ENCODE measurements at places on chromosomes 1 and 21. TPM values are rescaled to one million over a fixed set of nuclear protein-coding genes. Genes with fewer than 3 reads are reported as not detected.

DNA sequence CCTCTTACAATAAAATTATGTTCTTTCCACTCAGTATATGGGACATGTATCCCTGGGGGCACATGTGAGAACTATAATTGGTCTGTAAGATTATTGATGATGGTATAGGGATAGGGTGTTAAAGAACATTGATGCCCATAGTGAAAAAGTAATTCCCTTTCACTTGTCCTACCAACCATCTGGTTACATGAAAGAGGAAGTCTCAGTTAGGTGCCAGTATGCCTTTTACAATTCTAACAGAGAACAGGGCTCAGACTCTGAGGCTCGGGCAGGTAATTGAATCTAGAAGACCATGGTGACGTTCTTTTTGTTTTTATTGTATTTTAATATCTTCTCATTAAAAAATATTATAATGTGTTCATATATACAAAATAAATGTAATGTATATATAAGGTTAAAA lies 113.6 kb downstream of the FGGY start:
- no peak overlapping the region for H3K4me3 ChIP-seq
- no peaks in the 10 kb centered on the region for H3K36me3 ChIP-seq
- no peak overlapping the region for H3K27ac ChIP-seq
- H3K27me3 ChIP-seq = no peaks in the 10 kb centered on the region
- no peak for DNase-seq

- no peaks in the 10 kb centered on the region for H3K4me1 ChIP-seq
- no peak for DNase-seq
These were observed 52.4 kb upstream of the SSX2IP start for GRCh38 chr1:84742653-84743052.

DNA sequence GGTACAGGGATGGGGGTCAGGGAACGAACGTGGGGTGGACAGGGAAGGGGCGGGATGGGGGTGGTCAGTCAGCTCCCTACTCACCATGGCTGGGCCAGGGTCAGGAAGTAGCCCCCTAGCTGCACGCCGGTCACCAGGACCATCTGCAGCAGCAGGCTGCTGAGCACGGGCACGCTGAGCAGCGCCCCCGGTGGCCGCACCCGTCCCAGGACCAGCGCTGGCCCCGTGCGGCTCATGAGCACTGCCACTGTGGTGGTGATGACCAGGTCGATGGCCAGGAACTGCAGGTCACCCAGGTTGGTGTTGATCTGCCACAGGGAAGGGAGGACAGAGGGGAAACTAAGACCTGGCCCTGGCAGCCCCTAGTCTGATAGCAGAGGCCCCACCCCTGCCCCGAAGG lies 6.5 kb upstream of the MFAP2 start:
- peaks cover 22% of the 10 kb centered on the region for H3K36me3 ChIP-seq
- H3K27me3 ChIP-seq = peaks cover 21% of the 10 kb centered on the region
- no peak for DNase-seq
- H3K27ac ChIP-seq = no peak overlapping the region

DNA sequence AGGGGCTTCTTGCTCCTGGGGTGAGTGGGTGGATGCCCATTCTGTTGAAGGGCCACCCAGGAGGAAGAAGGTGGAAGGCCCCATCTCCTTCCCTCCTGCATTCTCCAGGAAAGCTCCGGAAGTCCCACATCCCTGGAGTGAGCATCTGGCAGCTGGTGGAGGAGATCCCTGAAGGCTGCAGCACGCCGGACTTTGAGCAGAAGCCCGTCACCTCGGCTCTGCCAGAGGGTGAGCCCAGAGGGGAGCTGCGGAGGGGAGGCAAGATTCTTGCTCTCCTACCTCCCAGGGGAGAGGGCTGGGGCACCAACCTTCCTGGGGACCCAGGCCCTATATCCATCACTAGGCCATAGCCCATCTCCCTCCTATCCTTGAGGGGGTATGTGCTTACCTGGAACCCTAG lies 3.4 kb downstream of the IGFN1 start:
- no peak for DNase-seq
- no peak overlapping the region for H3K27ac ChIP-seq
- H3K36me3 ChIP-seq = no peaks in the 10 kb centered on the region
- H3K4me3 ChIP-seq = no peak overlapping the region
- no peaks in the 10 kb centered on the region for H3K4me1 ChIP-seq

The BRINP2 gene
- total RNA-seq = not detected

The B3GALT2 gene
- 2.4 TPM for total RNA-seq
